ENCODE measurements at places on chromosomes 2 and 18.
A peak's percentile ranks its signal among the peaks of the same experiment; 100 is the strongest.

GRCh38 chr2:42567806-42568400, 529 bp upstream of the MTA3 start:
- peak; percentile 22 for DNase-seq

GRCh38 chr2:148887350-148888002, 12.4 kb downstream of the KIF5C start:
- no peak for DNase-seq

GRCh38 chr18:2111456-2111855, 459.8 kb downstream of the METTL4 start:
- DNase-seq: no peak

GRCh38 chr2:39114771-39115170, 6.1 kb downstream of the SOS1 start:
- DNase-seq: no peak

DNA sequence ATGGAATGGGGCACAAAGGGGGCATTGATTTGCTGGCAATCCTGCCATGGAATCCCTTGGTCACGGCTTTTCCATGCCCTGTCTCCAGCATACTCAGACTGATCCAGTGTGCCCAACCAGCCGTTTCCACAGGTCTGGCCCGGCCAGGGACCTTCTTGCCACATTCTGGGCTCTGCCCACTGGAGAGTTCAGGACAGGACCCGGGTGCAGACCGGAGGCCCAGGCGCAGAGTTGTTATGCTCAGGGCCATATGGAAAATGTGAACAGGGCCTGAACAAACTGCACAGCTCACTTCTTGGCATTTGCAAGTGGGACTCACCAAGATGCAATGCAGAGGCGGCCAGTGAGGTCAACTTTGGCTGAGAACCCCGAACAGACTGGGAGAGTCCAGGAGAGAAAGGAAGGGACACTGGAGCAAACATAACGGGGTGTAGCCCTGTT, 15.6 kb upstream of the ASAP2 start:
- DNase-seq: peak; percentile 92

- no peak for DNase-seq
These were observed 11.9 kb upstream of the PID1 start for GRCh38 chr2:229282758-229283546.

- no peak for DNase-seq
These were observed 304.9 kb downstream of the DSEL start for GRCh38 chr18:67211646-67212045.

- no peak for DNase-seq
These were observed 8.7 kb upstream of the SERPINB13 start for GRCh38 chr18:63578357-63578958.

DNA sequence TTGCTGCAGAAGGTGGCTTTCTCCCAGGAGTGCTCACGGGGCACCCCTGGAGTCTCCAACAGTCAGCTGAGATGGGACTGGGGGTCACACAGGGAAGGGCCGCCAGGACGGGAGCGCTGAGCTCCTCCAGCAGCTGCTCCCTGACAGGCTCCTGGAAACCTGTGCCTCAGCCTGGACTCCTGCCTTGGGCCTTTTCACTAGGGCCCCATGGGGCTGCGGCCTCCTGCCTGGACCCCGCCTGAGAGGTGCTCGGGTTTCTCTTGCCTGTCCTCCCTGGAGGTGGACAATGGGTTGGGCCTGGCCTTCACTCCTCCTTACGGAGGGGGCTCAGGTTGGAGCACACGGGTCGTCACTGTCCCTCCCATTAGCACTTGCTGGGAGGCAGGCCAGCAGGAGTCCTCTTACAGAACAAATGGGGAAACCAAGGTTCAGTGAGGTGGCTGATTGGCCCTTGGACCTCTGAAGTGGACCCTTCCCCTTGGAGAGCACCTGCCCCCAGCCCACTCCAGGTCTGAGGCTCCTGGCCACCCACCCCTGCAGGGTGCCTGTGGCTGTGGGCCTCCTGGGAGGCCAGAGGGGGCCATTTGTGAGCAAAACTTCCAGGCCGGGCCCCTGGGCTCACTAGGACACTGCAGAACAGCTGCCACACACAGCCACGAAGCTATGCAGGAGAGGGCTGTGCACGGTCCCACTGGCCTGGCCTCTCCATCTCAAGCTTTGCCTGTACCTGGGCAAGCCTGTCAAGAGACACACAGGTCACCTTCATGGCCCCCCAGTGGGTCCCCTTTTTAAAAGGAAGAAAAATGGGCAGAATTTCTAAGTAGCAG, 57.1 kb upstream of the ODC1 start:
- DNase-seq: no peak

- DNase-seq: no peak
These were observed 126.8 kb downstream of the ATP9B start for GRCh38 chr18:79195716-79196683.

DNA sequence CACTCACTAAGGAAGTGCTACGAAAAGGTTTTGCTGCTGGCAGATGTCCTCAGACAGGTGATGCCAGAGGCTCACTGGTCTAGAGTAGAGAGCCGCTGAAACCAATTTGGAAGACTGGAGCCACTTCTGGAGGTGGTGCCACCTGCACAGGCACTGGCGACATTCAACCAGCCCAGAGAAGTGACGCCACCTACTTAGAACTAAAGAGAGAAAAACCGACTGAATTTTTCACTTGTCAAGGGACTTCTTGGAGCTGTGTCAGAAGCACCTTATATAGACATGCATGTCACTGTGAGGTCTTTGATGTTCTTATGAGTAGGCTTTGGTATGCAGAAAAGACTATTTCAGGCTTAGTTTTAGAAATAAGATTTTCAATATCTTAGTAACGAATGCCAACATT, 71.4 kb downstream of the BOD1L2 start:
- DNase-seq: no peak

Measured in tibial artery (tissue), 4 donors.